ENCODE measurements at places on chromosomes 13 and 19.

DNA sequence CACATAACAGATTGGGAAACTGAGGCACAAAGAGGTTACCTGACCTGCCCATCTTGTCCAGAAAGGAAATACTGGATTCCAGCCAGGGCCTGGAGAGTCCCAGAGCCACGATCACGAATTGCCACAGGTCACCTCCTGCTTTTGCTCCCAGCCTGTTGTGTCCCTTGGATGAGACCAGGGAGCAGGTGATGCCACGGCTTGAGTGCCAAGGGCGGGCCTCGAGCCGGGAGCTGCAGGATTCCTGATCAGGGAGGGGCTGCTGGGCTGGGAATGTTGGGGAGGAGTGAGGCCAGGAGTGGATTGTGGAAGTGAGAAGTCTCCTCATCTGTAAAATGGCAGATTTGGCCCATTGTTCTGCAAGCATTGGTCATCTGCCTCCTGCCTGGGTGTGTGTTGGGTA, 29.4 kb downstream of the DNM2 start:
- no peak for DNase-seq

GRCh38 chr13:107617527-107617926, 597.8 kb downstream of the LIG4 start:
- no peak for DNase-seq

DNA sequence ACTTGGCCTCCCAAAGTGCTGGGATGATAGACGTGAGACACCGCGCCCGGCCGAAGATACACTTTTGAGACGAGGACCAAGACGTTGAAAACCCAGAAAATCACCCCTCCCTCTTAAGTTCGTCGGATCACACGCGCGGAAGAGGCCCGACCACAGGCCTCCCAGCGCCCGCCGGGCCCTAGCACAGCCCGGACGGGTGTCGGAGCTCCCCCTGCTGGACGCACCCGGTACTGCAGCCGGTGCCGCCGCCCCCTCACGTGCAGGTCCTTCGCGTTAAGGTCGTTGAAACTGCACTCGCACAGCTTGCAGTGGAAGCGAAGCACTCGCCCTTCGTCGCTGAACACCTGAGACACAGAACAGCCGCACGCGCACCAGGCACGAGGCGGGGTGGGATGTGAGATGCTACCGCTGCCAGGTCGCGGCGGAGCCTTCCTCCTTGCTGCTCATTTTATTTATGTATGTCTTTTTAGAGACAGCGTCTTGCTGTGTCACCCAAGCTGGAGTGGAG, 35.7 kb upstream of the MATK start:
- DNase-seq, result peak; percentile 79

- DNase-seq, result no peak
These were observed 14.0 kb downstream of the CD70 start for GRCh38 chr19:6576869-6577475.

DNA sequence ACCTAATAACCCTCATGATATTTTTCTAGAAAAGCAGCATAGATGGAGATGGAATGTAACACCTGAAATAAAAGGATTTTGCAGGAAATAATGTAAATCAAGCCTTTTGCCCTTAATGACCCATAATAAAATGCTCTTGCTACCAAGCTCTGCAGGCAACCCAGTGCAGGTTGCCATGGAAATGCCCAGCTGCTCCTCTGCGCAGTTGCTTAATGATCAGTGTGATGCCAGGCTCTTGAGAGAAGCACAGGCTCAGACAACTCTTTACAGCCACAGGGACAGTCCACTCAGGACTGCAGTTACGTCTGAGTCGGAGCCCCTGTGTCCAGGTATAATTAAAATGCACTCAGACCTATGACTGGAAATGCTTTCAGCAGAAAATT, 165.5 kb downstream of the LACC1 start:
- DNase-seq, result no peak

DNA sequence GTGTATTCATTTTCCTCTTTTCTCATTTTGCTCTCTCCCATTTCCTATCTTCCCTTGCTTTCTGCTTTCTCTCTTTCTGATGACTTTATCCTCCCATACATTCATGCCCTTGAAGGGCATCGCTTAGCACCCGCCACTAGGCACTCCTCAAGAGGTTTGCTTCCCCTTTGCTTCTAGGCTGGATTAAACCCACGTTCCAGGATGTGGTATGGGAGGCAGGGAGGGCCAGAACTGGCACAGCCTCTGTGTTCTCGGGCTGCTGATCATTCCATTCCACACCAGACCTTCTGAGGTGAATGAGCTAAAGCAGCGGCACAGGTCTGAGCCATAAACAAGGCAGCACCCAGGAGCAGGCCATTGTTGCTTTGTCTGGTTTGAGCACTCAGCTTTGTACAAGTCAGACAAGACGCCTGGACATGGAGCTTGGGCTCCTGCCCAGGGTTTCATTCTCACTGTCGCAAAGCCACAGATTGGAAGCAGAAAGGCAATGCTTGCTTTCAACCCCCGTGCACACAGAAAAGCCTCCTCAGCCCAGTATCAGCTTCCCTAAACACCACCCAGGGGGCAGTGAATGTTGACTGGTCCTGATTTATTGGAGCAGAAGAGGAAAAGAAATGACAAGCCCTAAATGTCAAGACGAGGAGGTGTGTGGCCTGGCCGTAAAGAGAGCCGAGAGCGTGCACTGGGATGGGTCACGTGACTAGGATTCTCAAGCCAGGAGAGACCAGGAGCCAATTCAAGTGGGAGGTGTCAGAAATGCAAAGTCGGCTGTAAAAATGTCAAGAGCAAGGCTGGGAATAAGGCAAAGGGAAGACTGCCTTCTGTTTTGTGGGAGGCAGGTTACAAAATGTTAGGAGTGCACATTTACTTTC, 218.0 kb upstream of the SERP2 start:
- no peak for DNase-seq

DNA sequence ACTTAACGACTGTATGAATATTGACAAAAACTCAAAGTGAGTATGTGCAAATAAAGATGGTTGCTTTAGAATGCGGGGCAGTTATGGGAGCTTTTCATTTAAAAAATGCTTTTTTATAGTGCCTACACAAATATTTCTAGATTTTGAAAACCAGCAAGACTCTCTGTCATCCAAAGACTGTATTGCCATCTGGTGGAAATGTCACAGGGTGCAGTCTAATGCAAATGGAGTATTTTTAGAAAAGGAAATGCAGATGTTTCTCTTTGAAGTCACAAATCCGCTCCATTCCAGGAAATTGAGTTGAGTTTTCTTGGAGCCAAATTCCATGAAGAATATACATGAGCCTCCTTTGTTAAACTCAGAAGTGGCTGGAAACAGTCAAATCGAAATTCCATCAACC, 2.3 kb upstream of the C1QTNF9B start:
- no peak for DNase-seq

GRCh38 chr13:75308222-75308621, 173.7 kb downstream of the TBC1D4 start:
- no peak for DNase-seq

DNA sequence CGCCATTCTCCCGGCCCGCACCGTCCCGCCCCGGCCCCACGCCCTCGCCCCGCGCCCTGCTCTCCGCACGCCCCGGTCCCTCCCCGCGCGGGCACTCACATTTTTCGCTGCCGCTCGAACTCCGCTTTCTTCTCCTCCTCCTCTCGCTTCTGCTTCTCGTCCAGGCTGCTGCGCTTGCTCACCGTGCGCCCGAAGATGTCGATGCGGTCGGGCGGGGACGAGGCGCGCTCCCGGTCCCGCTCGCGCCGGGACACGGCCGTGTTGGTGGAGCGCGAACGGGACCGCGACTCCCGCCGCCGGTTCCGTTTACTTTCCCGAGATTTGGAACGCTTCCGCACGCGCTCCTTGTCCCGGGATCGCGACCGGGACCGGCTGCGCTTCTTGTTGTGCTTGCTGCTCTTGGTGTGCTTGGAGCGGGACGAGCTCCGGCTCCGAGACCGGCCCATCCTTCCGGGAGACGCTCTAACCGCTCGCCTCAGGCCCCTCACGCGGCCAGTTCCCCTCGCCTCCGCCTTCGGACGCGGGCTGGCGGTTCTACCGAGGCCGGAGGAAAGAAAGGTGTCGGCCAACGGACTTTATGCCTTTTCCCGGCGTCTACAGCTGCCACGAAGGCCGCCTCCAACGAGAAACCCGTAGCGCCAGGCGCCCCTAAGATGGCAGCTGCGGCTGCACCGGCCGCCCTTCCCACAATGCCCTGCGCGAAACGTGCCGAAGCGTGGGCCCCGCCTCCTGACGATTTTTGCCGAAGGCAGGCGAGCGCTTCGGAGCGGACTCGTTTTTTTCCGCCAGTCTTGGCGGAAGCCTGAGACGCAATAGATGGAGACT, at the start of gene ARGLU1:
Gene ARGLU1, minus strand, starts transcription at position 664 of the 825 bp plus-strand sequence. Its CDS starts 218 bp downstream, at position 446.
- peak; percentile 93 for DNase-seq

All from activated T-helper 1 cell treated with Interleukin-2 at 50 U/mL for 16 hours (primary cell).